ENCODE measurements at places on chromosomes 12 and 14.

DNA sequence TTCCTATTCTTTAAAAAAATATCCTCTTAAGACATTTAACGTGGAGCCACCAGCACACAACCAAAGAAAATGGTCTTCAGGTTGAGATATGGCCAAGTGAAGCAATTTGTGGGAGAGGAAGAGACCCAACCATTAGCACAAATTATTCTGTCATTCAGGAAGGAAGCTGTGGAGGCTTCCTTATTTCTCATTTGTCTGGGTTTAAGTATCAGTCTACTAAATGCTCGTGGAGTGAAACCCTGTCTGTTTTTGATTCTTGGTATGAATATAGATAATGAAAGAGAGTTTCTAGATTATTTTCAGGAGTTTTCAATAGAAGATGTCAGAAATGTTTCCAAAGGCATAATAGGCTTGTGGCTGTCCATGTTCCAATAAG is 125.1 kb downstream of the GPR65 start:
- no peak for DNase-seq

GRCh38 chr12:40016980-40017379 is 88.9 kb downstream of the SLC2A13 start:
- peak; percentile 42 for DNase-seq

GRCh38 chr12:74896186-74896585 is 313.5 kb downstream of the KCNC2 start:
- peak; percentile 6 for DNase-seq

DNA sequence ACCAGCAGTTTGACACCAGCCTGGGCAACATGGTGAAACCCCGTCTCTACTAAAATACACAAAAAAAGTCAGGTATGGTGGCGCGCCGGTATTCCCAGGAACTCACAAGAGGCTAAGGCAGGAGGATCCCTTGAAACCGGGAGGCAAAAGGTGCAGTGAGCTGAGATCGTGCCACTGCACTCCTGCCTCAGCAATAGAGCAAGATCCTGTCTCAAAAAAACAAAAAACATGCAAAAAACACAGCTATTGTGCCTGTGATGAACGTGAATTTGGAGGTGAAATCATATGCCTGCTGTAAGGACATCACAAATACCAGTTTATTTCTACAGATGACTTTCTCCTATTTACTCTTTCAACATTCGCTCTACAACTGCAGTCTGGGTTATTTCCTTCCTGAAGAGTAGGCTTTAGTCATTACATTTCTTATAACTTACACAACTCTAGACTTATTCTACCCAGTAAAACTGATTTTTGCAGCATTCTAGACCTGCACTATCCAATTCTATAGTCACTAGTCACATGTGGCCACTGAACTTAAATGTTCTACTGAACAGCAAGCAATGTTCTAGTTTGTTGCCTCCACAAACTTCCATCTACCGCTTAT is 48.3 kb downstream of the HNRNPC start:
- no peak for DNase-seq

DNA sequence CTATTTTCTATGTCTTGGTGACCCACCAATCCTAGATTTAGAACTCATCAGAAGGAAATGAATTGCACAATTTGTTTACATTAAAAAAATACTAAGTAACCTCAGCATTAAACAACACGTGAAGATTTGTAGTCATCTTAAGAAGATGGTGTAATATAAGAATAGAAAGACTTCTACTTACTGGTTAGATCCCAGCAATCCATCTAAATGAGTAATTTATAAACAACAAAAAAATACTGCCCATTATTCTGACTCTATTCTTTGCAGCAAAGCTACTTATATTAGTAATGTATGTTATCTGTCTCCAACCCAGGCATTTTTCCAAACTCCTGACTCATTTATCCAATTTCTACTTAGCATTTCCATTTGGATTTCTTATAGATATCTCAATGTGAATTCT is 67.8 kb downstream of the CD163L1 start:
- DNase-seq, result no peak

- no peak for DNase-seq
These were observed 345.0 kb downstream of the CCDC91 start for GRCh38 chr12:28535216-28535615.

- no peak for DNase-seq
These were observed 78.9 kb upstream of the GZMB start for GRCh38 chr14:24712909-24713308.

DNA sequence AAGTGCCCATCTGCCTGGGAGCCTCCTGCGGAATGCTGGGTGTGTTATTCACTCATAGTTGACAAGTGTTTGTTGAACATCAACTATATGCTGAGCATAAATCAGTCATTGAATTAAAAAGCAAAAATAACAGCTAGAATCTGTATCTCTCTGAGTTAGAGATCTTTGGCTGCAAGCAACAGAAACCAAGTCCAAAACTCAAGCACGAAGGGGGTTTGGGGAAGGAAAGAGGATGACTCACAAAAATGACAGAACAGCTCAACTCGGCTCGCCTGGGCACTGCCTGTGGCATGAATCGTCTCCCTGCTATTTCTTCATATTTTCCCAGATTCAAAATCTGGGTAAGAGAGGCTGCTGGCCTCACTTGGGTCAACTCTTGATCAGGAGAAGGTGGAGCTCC is 72.6 kb upstream of the NCOR2 start:
- DNase-seq, result no peak

- no peak for DNase-seq
These were observed 20.2 kb upstream of the CHGA start for GRCh38 chr14:92902726-92903125.

DNA sequence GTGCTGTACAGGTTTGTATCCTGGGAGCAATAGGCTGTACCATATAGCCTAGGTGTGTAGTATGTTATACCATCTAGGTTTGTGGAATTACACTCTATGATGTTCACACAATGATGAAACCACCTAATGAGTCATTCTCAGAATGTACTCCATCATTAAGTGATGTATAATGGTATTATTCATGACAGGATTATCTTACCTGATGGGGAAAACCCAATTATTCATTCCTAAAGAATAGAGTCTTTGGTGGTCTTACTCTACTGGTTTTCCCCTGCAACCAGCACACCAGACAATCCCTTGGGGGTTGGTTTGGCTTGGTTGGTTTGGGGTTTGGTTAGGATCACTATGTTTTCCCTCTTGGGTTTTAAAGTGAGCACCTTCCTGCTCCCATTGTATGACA is 12.6 kb upstream of the OR10P1 start:
- DNase-seq, result no peak

DNA sequence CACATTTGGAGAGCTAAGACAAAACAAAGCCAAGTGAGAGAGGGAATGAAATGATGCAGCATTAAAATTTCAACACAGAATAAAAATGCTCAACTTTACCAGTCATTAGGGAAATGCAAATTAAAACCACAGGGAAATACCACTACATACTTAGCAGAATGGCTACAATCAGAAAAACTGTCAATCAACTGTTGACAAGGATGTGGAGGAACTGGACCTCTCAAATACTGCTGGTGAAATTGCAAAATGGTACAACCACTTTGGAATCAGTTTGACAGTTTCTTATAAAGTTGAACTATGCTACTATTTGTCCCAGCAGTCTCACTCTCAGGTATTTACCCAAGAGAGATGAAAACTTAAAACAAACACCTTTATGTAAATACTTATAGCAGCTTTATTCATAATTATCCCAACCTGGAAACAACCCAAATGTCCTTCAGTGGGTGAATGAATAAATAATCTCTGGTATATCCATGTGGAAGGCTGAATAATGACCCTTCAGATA is 43.8 kb upstream of the KTN1 start:
- no peak for DNase-seq

DNA sequence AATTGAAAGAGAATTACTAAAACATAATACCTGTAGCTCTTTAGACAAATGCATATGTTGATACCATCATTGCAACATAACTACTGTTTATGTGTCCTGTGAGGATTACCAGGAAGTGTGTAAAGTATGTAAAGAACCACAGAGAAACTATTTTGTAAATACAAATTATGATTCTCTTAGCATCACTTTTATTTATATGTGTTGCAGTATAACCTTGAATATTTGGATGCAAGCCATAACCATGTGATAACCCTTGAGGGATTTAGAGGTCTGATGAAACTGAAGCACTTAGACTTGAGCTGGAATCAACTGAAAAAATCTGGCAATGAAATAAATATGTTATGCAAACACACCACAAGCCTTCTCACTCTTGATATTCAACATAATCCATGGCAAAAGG is 77.5 kb downstream of the LRRC9 start:
- DNase-seq, result no peak

- no peak for DNase-seq
These were observed 69.4 kb downstream of the KITLG start for GRCh38 chr12:88510843-88511242.

- DNase-seq, result no peak
These were observed 173.8 kb upstream of the DCN start for GRCh38 chr12:91356405-91356804.

- DNase-seq, result no peak
These were observed 41.7 kb upstream of the ITPR2 start for GRCh38 chr12:26874501-26875296.

GRCh38 chr14:94364037-94364436 is 24.4 kb downstream of the SERPINA1 start:
- DNase-seq, result no peak

GRCh38 chr12:76018111-76018510 is 13.5 kb downstream of the PHLDA1 start:
- DNase-seq, result peak; percentile 28
